ENCODE measurements at places on chromosomes 16 and 17. TPM values are rescaled to one million over a fixed set of nuclear protein-coding genes. Genes with fewer than 3 reads are reported as not detected.

DNA sequence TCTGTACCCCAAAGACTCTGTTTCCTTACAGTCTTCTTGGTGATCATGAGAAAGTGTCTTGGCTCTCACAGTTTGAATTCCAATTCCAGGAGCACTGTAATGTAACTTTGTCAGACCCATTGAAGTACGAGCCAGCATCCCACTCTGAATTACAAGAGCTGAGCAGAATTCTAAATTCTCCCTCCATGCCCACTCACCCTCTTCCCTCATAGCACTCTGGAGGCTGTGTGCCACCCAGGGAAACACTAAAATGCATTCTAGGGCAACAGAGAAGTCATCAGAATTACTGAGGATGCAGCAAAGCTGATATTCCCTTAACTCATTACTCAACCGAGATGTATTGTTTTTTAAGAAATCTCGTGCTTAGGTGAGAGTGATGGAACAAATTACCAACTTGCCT is 154.1 kb downstream of the SHISA9 start:
- no peak for DNase-seq

DNA sequence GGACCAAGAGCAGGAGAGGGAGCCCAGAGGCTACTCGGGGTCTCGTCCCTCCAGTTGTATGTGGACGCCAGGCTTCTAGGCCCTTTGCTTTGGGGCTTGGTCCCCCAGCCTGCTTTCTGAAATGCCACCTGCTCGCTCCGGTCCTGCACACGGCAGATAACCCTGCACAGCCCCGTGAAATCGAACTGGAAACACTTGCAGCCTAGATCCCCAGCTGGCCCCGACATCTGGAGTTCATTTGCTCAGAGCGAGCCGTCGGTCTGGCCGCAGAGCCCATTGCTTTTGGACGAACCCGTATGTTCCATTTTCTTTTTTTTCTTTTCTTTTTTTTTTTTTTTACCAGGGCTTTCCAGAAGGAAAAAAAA is 22.9 kb downstream of the C1QTNF1 start:
- DNase-seq: no peak

DNA sequence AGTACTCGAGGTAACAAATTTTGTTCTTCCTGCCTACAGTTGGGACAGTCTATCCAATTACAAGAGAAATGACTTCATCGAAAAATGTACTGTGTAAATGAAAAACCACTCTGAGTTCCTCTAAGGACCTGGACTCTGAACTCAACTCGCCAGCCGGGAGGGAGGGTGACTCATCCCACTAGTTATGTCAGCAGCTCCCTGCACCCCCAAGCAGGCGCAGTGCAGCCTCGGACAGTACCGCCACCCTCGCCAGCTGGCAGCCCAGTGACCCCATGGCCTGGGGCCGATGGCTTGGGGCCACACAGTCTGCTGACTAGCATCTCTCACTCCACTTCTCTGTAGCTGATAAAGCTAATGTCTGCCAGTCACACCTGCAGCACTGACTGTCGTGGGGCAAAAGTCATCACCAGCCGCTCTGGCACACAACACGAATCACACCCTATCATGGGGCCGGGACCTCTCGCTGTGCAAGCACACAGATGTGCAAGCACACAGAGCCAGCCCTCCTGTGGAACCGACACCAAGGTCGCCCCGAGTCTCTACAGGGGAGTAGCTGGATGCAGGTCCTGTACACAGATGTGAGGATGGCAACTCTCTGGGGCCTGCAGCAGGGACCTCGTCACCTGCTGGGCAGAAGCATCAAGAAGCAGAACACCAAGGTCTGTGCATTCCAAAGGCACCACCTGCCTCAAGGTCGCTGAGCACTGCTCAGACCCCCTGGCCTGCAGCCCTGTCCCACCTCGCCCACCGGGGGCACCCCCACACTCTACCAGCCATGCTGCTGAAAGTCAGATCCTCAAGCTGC is 5.7 kb downstream of the CSNK1D start:
- DNase-seq: peak; percentile 82

- no peak for DNase-seq
These were observed 455.9 kb upstream of the PSMD7 start for GRCh38 chr16:73840728-73841127.

- no peak for DNase-seq
These were observed 27.4 kb downstream of the STH start for GRCh38 chr17:46026166-46027047.

DNA sequence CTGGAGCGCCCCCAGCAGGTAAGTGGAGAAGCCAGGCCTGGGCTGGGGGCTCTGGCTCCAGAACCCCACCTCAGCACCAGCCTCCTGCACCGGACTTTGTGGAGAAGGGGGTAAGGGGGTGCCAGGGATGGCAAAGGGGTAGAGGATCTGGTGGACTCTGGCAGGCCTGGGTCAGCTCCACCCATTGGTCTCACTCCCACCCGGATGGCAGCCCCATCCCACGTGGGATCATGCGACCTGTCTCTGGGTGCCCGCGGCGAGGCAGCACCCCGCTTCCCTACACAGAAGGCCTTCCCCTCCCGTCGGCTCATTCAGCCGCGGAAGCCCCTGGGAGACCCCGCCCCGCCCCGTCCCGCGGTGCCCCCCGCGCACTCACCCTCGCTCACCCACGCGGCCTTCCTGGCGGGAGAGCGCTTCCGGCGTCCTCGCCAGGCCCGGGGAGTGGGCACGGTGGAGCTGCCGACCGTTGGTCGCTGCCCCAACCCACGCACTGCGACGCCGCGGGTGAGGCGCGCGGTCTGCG is 498 bp upstream of the PLEKHG4 start:
- DNase-seq: no peak

DNA sequence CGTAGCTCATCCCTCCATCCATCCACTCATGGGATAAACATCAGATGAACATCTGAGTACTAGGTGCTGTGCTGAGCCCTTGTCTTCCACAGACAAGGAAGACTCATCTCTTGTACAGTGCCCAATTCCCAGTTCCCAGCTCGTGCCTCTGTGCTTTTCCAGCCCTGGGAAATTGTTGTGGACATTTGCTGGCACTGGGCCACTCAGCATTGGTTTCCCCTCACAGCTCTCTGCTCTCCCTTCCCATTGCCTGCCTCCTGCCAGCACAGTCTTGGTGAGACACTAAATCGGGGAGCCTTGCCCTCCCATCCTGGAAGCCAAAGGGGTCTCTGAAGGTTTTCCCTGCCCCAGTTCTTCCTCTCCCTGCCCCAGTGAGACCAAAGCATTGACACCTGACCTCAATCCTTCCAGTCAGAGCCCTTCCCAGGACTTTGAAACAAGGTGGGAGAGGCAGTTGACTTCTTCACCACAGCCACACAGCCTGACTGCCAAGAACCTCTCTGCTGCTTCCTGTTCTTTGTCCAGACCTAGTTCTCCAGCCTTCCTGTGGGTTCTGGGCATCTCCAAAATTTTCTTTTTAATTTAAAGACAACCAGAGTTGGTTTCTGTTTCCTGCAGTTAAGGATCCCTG is 50.2 kb downstream of the WSB1 start:
- no peak for DNase-seq

- DNase-seq: no peak
These were observed 206.3 kb upstream of the FOXF1 start for GRCh38 chr16:86303787-86304678.

- DNase-seq: no peak
These were observed 558 bp downstream of the SOX15 start for GRCh38 chr17:7589204-7589868.

DNA sequence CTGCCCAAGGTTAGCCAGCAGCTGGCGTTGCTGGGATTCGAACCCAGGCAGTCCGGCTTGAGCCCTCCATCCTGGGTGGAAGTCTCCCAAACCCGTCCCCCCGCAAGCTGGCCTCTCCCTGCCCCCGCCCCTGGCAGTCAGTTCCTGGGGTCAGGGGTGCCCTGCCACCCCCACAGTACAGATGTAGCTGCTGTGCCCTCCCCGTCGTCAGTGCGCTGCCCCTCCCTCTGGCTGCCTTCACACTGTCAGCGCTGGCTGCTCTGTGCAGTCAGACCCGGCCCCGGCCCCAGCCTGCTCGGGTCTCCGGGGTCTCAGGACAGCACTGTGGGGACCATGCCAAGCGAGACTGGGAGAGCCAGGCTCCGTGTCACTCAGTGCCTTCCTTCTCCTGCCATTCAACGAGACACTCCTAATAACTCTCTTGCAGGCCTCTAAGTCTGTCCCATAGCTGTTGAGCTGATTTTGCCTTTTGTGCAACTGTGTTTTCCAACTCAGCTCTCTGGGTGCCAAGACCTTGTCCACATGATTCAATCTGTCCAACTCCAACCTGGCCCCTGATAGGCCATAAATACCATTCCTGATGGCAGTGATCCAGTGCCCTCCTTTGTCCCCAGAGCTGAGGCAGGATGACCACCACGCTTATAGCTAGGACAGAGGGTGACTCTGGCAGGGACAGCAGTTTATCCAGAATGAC is 55.5 kb upstream of the IL34 start:
- DNase-seq: no peak

DNA sequence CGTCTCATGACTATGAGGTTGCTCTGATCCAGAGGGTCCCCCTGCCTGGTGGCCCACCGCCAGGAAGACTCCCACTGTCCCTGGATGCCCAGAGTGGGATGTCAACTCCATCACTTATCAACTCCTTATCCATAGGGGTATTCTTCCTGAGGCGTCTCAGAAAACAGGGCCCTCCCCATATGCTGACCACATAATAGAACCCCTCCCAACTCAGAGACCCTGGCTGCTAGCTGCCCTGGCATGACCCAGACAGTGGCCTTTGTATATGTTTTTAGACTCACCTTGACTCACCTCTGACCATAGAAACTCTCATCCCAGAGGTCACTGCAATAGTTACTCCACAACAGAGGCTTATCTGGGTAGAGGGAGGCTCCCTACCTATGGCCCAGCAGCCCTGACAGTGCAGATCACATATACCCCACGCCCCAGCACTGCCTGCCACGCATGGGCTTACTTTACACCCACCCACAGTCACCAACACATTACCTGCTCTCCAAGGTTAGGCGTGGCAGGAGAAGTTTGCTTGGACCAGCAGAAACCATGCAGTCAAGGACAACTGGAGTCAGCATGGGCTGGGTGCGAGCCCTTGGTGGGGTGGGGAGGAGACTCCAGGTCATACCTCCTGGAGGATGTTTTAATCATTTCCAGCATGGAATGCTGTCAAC is 2.3 kb upstream of the G6PC1 start:
- no peak for DNase-seq

GRCh38 chr17:36808180-36808661 is 129.1 kb upstream of the LHX1 start:
- no peak for DNase-seq

DNA sequence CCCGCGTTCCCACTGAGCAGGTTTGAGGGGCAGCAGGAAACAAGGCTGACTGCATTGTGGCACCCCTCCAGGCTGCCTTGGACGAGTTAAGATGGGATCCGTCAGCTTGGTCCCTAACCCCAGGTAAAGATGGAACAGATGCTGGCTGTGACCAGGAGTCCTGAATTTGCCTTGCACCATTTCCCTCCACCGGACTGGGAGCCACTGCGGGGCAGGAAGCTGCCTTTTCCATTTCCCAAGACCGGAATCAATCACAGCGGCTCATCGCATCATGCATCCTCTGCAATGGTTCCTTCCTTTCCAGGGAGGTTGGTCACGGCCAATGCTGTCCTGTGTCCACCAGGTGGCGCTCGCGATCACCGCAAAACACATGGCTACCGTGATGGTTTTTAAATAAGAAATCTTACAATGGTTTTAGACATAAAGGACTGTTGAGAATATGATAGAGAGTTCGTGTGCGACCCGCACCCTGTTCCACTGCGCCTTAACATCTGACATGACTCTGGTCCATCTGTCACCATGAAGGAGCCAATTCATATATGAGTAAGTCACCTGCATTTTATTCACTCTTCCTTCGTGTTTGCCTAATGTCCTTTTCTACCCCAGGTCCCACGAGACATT is 6.8 kb upstream of the MEAK7 start:
- no peak for DNase-seq

- no peak for DNase-seq
These were observed 39.4 kb downstream of the USP32 start for GRCh38 chr17:60352569-60352968.

HSBP1 gene
- 22.0 TPM for total RNA-seq

PRSS27 gene
- 3.1 TPM for total RNA-seq

COQ7 gene
- total RNA-seq: 22.0 TPM

KCNH6 gene
- 0.07 TPM for total RNA-seq

SRCAP gene
- 15.5 TPM for total RNA-seq

CMTM2 gene
- total RNA-seq: 0.54 TPM

CD300C gene
- 0.21 TPM for total RNA-seq

CACNG3 gene
- not detected for total RNA-seq

SMPD3 gene
- total RNA-seq: 0.38 TPM

SLC5A11 gene
- total RNA-seq: not detected

ZNF469 gene
- total RNA-seq: 10.5 TPM

Measured in kidney epithelial cell (primary cell).